ENCODE measurements at places on chromosomes 6 and 20. TPM values are rescaled to one million over a fixed set of nuclear protein-coding genes. Genes with fewer than 3 reads are reported as not detected.

- no peak for DNase-seq
Observed at GRCh38 chr6:32212076-32212760, 11.6 kb downstream of the NOTCH4 start.

DNA sequence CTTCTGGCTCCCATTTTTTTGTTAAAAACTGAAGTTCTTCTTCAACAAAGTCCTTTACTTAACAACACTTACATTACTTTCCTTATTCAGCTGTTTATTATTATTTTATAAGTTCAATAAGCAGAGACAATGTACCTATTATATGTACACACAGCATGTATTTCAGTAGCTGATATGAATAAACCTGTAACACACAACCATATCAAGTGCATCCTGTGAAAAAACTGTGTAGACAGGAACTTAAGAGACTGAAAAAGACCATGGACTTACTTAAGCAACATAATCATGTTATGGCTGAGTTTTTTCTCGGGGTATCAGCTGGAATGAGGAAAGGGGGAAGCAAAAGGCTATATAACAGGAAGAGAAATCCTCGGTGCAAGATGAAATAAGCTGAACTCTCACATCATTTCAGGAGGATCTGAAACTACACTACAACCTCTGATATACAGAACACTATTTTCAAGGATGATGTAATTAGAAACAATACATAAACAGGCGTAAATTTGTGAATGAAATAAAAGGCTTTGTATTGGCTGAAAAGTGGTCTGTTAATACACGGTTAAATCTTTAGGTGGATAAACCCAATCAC, 70.9 kb downstream of the REV3L start:
- peak; percentile 48 for DNase-seq

- DNase-seq = no peak
Observed at GRCh38 chr20:10672624-10673127, 1.1 kb downstream of the JAG1 start.

DNA sequence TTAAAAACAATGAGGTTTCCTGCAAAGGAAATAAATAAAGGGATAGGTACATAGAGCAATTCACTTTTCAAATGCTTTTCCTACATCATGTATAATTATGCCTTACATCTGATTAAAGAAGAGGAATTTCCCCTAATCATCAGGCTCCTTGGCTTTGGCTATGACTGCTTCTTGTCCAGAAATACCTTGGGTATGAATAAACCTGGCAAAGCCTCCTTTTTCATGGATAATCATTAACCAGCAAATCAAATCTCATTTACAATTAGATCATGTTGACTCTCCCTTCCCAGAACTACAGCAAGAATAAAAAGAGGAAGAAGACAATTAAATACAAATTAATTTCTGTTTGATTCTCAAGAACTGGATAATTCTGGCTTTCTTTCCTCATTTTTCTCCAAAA, 58.0 kb upstream of the CD2AP start:
- DNase-seq = no peak

DNA sequence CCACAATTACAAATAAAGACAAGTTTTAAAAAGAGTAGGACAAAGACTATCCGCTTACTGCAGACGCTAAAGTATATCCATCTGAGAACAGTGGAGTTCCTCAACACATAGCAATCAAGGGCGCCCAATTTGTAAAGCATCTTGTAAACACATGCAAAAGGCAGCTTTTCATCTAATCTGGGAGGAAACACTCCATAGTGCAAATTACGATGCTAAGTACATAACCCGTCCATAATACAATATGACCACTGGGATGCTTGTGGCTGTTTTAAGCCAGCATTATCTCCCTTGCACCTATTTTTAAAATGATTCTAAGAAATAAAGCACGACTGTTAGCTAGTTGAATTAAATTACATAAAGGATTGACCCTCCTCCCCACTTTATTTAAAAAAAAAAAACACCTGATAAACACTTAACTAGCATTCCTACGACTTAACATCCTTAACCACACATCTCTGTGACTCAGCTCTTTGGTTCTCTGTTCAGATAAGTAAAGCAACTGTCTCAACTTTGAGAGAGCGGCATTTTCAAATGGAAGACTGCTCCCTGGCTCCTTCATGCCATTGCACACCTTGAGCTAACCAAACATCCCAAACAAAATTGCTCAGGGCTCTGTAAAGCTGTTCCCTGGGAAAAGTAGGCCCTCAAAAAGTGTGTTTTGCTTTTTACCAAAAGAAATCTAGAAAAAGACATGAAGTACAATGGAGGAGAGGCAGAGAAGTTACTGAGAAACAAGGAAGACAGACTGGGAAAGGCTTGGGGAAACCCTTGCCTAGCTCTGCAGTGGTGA, 14.2 kb downstream of the SLC22A23 start:
- no peak for DNase-seq

- no peak for DNase-seq
Observed at GRCh38 chr6:54810147-54810546, 36.4 kb upstream of the FAM83B start.

GRCh38 chr6:2448826-2449571, 203.6 kb upstream of the GMDS start:
- DNase-seq = no peak

GRCh38 chr20:32737371-32738223, 5.7 kb downstream of the COMMD7 start:
- no peak for DNase-seq

- DNase-seq = peak; percentile 69
Observed at GRCh38 chr6:111483736-111484632, 966 bp upstream of the REV3L start.

DNA sequence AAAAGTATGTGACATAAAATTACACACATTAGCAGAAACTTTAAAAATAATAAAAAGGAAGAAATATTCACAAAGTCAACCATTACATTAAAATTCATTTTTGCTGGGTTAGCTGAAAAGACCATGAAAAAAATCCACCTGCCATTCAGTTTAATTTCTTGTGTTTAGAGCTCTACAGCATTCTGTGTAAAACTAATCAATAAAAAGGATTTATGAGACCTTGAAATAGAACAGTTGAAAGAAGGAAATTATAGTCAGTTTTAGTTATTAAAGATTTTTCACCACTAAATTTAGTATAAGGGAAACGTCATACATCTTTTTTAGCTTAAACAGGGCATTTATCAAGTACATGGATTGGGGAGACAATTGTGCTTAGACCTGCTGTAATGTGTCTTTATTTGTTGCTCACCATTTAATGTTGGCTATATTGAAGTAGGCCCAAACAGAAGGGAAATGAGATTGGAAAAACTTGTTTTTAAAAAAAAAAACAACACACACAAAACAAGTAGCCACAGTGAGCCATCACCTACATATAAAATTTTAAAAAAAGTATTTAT, 438.7 kb upstream of the POU3F2 start:
- no peak for DNase-seq

- DNase-seq = no peak
Observed at GRCh38 chr20:11843289-11843688, 74.4 kb upstream of the BTBD3 start.

GRCh38 chr20:48623176-48623905, 204.5 kb downstream of the PREX1 start:
- no peak for DNase-seq

GRCh38 chr20:43755851-43756250, 29.0 kb upstream of the GTSF1L start:
- no peak for DNase-seq

DNA sequence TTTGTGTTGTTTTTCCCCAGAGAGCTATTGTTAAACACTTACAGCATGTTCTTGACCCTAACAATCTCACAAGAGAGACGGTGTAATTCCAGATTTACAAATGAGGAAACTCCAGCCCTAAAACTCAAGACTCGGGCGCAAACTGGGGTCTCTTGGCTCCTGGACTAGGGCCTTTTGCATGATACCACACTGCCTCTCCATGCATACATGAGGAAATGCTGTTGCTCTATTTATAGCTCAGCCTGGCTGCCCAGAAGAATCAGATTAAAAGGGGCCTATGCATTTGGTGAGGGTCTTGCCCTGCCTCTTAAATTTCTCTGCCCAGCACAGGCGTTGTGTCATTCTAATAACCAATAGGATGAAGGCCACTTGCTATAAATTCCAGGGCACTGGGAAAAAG, 30.5 kb upstream of the SNRPB2 start:
- no peak for DNase-seq

- DNase-seq = no peak
Observed at GRCh38 chr6:39178235-39178634, 51.0 kb downstream of the KCNK5 start.

GRCh38 chr20:19456595-19457395, 244.4 kb downstream of the SLC24A3 start:
- no peak for DNase-seq

DNA sequence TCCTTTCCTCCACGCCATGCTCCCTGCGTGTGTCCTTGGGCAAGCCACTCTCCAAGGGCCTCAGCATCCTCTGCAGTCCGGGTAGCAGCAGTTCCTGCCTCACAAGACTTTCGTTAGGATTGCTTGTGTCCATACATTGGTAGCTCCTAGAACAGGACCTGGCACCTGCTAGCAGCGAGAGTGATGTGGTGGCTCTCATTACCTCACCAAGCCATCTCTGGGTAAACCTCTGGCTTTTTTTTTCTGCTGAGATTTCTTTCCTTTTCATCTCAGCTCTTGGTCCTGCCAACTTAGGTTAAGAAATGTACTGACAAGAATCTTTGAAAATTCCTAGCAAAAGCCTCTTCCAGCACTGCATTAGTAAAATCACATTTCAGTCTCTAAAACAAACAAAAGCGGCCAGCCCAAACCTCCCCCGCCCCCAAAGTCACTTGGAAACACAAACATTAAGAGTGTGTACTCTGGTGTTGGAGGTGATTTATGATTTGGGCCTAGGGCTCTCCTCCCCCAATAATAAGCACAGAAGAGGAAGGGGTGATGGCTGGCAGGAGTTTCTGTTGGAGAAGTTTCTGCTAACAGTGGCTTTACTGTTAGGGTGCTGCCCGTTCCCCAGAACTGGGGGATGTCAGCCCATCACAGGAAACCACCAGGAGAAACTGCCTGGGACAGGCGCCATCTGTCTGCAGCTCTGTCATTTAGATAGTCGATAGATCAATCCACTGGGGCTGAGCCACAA, 199.2 kb downstream of the CD83 start:
- no peak for DNase-seq

GRCh38 chr6:30399390-30400058, 54.6 kb downstream of the RPP21 start:
- DNase-seq = no peak

- DNase-seq = no peak
Observed at GRCh38 chr6:31899882-31900722, 1.8 kb downstream of the ZBTB12 start.

- no peak for DNase-seq
Observed at GRCh38 chr6:140236732-140237131, 862.3 kb upstream of the CITED2 start.

DNA sequence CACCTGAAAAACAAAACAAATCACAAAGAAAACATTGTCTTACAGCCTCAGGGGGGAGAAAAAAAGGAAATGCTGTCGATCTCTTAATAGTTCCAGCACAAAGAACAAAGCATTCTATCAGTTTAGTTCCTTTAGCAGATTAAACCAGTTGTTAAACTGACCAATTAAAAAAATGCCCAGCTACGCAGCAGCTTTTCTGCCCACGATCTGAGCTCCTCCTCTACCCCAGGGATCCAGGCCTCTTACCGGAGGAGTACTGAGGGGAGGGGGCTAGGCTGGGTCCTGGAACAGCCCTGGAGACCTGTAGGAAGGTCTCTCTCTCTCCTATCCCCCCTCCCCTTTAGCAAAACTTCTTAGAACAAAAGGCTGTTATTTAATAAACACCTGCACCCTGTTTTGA, 13.4 kb downstream of the PTK7 start:
- DNase-seq = no peak

- DNase-seq = no peak
Observed at GRCh38 chr20:49575551-49576060, 7.7 kb upstream of the PTGIS start.

DNA sequence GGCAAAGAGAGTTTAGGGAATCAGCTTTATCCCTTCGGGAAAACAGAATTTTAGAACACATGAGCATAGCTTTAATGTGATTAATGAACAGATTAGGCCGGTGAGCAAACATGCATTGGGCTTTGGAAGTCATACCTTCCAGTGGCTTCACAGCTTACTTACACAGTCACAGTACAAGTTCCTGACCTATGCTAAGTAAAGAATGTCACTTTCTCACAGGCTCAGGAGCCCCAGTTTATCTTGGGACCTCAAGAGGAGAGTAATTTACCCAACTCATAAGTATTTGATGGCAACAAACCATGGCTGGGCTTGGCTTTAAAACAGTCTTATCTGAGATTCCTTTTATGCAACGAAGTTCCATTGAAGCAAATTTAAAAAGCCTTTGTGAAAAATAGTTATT, 195.9 kb downstream of the AKAP7 start:
- DNase-seq = no peak

The ZBP1 gene
- 6.3 TPM for total RNA-seq

The CAGE1 gene
- total RNA-seq = 0.21 TPM

The BMP7 gene
- total RNA-seq = 0.05 TPM

The SLA2 gene
- 1.7 TPM for total RNA-seq

The PI3 gene
- not detected for total RNA-seq

The BPI gene
- total RNA-seq = not detected

The ELOVL4 gene
- total RNA-seq = not detected

The ROS1 gene
- total RNA-seq = 0.03 TPM

The PSORS1C2 gene
- total RNA-seq = not detected

The PPP1R3G gene
- total RNA-seq = 0.10 TPM

The GHRH gene
- total RNA-seq = not detected

The SLC22A2 gene
- not detected for total RNA-seq

The KCNK17 gene
- not detected for total RNA-seq

The GGTLC1 gene
- not detected for total RNA-seq

The BTN1A1 gene
- total RNA-seq = 1.1 TPM

The DACT2 gene
- total RNA-seq = not detected

The NKX2-4 gene
- not detected for total RNA-seq

The LIN28B gene
- 0.05 TPM for total RNA-seq

All from GM12878 (cell line).